ENCODE measurements at places on chromosomes 1 and 21.

DNA sequence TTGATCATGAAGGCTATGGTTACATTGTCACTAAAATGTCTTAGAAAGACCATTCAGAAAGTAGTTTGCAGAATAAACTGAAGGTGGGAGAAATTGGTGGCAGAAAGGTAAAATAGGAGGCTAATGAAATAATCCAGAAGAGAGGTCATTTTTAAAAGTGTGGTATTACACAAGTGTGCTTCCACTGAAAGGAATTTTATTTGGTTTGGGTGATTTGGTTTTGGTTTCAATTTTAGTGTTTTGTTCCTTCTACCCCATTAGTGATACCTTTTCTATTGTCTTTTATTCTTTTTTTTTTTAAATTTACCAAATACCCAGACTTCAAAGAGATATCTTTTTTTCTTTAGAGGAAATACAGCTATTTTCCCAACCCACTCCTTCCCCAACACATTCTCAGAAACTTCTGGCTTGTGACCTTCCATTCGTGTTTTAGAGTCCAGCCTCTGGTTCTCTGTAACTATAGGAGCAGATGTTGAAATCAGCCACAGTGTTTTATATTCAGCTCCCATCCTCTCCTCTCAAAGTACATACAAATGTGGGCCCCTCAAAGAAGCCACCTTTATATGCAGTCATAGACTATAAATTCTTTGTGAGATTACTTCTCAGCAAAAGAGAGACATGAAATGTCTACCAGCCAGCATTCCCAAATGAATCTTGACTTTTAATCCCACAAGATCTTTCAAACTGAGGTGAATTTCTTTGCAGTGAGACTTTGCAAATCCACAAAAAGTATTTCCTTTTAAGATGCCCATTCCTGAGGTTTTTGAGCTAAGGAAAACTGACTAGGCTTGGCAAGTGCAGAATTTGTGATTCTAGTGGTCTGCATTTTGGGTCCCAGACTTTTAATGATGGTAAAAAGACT, 42.0 kb upstream of the PALMD start:
- no peak for DNase-seq

DNA sequence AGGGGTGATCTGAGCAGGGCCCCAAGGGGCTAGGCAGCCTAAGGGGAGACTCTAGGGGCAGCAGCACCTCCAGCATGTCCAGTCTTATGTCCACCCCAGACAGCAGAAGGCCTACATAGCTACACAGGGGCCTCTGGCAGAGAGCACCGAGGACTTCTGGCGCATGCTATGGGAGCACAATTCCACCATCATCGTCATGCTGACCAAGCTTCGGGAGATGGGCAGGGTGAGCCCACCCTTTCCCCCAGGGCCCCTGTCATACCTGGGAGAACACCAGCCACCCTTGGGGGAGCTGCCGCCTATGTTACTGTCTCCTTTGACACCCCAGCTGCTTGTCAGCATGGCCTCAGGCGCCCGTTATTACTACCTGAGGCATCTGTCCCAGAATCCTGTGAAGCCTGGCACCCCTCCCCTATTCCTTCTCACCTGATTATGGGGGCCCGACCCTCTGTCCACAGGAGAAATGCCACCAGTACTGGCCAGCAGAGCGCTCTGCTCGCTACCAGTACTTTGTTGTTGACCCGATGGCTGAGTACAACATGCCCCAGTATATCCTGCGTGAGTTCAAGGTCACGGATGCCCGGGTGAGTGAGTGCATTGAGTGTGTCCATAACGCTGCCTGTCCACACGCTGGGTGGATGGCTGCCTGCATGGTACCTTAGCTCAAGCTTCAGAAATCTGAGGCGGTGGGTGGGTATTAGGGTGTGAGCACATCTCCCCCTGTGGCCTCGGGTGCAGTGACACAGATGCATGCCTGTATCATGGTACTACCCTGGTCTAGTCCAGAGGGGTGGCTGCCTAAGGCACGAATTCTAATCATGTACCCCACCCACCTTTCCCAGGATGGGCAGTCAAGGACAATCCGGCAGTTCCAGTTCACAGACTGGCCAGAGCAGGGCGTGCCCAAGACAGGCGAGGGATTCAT, 29.7 kb upstream of the KDM4A start:
- no peak for DNase-seq

GRCh38 chr1:203794764-203795440, 521 bp upstream of the ZBED6 start:
- no peak for DNase-seq

GRCh38 chr1:2506007-2506860, 20.2 kb downstream of the PANK4 start:
- DNase-seq = no peak
